NCI-H1417 treated with DMSO at 0.1 percent for 48 hours (cell line): ENCODE measurements at places on chromosomes 12 and 14.

- no peak for DNase-seq
These were observed 568.9 kb downstream of the SOX5 start for GRCh38 chr12:23380419-23381100.

GRCh38 chr12:15984097-15984800 is 73.1 kb downstream of the DERA start:
- DNase-seq = no peak

DNA sequence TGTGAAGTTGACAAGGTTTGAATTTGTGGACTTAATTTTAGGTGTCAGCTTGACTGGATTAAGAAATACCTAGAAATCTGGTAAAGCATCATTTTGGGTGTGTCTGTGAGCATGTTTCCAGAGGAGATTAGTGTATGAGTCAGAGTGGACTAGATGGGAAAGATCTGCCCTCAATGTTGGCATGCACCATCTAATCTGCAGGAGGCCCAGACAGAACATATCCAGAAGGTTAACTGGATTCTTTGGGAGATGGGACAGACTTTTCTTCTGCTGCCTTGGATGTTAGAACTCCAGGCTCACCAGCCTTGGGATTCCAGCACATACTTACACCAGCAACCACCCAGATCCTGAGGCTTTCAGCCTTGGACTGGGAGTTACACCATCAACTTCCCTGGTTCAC is 14.1 kb downstream of the SGPP1 start:
- no peak for DNase-seq

- no peak for DNase-seq
These were observed 36.8 kb upstream of the TUBA1A start for GRCh38 chr12:49225576-49226166.

DNA sequence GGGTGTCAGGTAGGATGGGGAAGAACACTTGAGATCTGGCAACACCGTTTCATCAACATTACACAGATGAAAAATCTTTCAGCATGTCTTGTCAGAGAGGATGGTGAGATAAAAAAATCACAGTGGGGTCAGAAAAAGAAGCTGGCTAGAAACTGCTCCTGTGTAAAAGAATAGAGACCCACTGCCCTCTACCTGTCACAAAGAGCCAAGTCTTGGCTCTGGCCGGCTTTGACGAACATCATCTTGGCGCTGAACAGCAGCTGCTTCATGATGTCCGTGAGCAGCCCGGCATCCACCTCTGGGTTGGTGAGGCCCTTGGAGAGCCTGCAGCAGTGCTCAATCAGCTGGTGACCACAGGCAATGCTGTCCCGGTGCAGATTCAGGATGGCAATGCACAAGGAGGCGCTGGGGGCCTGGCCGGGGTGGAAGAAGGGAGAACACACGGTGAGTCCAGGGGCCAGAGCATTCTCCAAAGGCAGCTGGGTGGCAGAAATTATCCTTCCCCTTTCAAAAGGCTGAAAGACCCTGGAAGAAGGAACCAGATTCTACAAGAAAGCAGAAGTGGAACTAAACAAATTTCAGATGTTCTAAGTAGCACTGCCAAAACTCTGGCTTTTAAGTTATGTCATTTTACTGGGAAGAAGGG is 50.2 kb downstream of the ZFYVE26 start:
- DNase-seq = no peak

- no peak for DNase-seq
These were observed 4.5 kb upstream of the PRR4 start for GRCh38 chr12:10853776-10854175.

DNA sequence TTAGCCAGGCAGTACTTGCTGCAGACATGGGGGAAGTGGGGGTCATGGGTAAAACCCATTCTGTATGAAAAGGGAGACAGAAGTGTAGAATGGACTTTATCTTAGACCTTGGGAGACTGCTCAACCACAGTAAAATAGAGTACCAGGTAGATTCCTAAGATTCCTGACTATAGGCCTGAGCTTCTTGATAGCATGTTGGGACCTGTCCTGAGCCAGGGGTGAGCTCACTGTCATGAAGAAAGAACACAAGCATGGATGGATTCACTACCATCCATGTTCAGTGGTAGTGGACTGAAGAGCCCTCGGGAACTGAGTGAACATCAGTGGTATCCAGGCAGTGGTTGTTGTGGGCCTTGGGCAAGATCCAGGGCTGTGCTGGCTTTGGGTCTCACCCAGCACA is 1003.8 kb downstream of the TMTC2 start:
- DNase-seq = no peak

GRCh38 chr12:130628304-130628703 is 87.8 kb downstream of the RIMBP2 start:
- DNase-seq = no peak

- no peak for DNase-seq
These were observed at the start of gene LYZ for GRCh38 chr12:69348162-69348938. Gene LYZ (plus strand): TSS chr12:69348381. CDS start chr12:69348409, 28 bp downstream.

- no peak for DNase-seq
These were observed 344.2 kb upstream of the E2F7 start for GRCh38 chr12:77409551-77409950.

DNA sequence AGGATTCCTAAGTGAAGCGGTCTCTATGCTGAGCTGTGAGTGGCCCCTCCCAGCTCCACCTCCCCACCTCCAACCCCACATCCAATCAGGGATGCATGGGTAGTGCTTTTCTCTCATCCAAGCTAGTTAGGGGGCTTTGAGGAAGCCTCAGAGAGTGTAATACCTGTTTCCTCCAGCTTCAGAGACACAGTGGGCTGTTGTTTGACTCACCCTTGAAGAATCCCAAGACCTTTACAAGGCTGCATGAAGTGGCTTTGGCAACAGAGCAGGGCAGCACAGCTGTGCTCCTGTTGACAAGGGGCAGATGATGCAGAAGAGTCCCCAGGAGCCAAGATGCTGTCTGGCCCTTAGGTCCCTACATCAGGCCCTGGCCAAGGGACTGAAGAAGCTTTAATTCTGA is 27.1 kb upstream of the CLMN start:
- no peak for DNase-seq
